ENCODE measurements at places on chromosomes 1 and 21.

DNA sequence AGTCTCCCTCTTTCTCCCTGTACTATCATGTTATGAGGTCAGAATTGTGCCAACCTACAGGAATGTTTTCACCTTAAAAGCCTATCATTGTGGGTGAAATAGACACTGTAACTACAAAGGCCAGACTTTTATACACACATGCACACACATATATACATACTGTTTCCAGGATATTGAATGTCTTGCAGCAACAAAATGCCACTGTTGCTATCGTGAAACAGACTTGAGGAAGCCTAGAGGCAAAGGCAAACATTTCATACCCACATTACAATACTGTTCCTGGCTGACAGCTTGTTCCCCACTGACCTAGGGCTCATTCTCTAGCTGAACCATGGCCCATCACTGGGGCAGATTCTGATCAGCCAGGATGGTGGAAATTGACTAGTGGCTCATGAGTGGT lies 125.1 kb upstream of the DUSP10 start:
- no peak for DNase-seq

DNA sequence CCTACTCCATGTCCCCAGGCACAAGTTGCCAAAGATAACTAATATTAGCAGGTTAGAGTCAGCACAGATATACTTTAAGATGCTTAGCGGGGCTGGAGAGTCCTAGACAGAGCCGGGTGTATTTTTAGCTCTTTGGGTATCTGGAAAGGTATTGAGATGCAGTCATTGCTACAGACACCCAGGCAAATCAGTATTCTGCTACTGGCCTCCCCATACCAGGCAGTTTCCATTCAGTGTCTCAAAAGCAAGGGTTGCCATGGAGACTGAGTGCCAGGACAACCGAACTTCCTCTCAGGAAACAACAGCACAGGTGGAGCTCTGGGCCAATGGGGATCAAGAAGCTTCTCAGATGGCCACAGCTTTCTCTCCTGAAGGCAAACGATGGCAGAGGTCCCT lies 45.3 kb downstream of the KCNC4 start:
- no peak for DNase-seq

- no peak for DNase-seq
Measured at GRCh38 chr1:2406451-2407041, 5.8 kb downstream of the PEX10 start.

DNA sequence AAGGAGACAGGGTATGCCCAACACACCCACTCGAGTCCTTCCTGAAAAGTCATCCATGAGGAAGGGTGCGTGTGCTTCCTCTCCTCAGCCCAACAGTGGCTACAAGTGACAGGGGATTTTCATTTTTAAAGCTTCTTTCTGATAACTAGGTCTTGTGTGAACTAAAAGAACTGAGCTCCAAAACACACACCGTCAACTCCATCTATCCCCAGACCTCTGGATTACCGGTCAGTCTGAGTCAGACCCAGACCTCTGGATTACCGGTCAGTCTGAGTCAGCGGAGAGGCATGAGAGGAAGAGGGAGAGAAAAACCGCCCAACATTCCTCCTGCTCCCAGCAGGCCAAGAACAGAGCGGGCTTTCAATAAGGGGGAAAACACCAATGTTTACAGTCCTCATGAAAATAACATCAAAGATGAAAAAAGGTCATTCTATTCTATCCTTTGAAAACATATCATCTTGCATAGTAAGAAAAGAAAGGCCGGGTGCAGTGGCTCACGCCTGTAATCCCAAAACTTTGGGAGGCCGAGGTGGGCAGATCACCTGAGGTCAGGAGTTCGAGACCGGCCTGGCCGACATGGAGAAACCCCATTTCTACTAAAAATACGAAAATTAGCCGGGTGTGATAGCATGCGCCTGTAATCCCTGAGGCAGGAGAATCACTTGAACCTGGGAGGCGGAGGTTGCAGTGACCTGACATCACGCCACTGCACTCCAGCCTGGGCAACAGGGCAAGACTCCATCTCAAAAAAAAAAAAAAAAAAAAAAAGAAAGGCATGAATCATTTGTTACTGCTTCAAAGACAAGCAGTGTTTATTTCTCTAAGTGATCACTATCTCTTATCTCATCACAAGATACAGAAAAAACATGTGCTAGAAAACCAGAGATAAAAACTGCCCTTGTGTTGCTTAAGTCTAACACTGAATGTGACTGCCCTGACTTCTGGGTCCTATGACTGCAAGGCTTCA lies 3.4 kb downstream of the PTTG1IP start:
- DNase-seq, result no peak

GRCh38 chr1:106517224-106517623 lies 539.2 kb upstream of the PRMT6 start:
- no peak for DNase-seq

GRCh38 chr1:36007741-36008140 lies 76.2 kb upstream of the TEKT2 start:
- no peak for DNase-seq

DNA sequence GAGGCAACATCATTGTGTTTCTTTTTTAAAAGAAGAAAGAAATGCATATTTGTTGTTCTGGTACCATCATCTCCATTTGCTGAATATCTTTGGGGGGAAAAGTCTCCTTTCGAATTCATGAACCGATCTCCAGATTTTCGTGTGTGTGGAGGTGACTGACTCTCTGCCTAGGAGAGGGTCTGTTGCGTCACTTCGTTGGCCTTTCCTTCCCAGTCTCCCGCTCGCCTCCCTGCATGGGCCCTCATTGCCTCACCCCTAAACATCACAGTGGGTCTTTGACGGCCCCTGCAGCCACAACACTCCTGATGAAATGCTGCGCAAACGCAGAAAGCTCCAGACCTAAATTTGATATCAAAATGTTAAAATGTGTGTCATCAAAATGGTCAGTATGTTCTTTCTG lies 103.2 kb upstream of the RALGPS2 start:
- DNase-seq, result no peak

DNA sequence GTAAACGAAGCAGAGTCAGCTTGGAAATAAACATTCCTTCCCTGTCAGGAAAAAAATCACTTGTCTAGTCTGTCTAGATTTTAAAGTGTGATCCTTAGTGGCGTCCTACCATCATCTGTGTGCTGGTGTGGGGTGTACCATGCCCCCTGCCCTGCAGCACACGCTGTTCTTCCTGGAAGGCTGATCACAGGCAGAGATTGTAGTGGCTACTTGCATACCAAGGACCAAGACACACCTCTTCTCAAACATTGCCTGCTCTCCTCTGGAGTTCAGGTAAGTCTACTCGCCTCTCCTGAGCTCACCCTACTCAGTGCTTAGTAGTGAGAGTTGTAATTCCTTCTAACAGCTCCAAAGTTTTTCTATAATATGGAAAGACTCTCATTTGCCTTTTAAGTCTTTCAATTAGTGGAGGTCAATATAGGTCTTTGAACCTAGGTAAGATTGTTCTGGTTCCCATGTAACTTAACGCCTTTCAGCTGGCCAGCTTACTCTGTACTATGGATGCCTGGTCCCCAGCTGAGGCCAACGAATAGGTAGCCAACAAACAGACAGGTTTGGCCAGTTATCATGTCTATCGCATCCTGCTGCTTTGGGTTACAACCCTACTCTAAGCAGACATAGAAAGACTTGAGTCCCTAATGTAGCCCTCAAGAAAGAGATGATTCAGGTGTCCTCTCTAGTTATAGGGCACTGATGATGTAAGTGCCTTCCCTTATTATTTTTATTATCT lies 55.4 kb downstream of the XCL1 start:
- DNase-seq, result no peak

DNA sequence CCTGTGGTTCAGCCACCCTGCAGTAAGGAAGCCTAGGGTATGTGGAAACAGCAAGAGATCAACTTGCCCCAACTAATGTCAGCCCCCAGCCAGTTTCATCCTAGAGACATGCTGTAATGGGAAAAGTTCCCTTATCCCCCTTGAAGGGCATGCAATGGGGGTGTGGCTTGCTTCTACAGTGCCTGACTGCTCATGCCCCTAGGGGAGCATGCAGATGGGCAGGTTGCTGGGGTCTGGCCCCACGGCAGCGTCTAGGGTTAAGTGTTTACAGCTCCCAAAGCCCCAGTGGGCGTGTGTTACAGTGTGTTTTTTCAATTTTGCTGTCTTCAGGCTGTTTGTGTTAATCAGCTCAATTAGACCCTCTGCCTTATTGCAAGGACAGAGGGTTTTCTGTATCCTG lies 1105.9 kb downstream of the AMY1C start:
- DNase-seq, result no peak

DNA sequence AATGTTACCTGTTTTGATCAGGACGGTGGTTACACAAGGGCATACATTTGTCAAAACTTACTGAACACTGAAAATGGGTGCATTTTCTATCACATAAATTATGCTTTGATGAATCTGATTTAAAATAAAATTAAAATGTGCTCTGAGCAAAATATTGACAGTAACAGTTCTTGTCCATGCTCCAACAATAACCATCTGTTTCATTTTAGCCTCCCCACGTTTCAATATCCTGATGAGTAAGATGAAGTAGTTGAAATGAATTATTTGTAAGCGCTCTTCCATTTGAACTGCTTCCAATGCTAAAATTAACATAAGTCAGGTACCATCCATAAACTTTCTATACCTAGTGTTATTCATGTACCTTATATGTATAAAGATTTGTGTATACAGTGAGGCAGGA lies 365.4 kb downstream of the LTN1 start:
- DNase-seq, result no peak

DNA sequence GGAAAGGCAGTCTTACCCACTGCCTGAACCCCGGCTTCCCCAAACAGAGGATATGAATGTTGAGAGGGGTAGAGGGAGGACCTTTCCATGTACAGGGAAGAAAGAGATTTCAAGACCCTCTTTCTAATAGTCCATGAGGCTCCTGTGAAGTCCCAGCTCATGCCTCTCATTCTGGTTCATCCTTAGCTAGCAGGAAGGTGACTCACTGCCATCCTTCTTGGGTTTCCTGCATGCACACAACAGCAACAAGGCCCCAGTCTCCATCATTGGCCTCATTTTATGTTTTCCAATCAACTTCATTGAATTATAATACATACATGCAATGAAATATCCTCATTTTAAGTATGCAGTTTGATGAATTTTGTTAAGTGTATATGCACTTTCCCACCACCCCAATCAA lies 46.2 kb downstream of the SYT2 start:
- DNase-seq, result no peak

- no peak for DNase-seq
Measured at GRCh38 chr1:201376464-201377374, 761 bp downstream of the TNNT2 start.

GRCh38 chr1:53505401-53505800 lies 46.2 kb downstream of the DMRTB1 start:
- no peak for DNase-seq

DNA sequence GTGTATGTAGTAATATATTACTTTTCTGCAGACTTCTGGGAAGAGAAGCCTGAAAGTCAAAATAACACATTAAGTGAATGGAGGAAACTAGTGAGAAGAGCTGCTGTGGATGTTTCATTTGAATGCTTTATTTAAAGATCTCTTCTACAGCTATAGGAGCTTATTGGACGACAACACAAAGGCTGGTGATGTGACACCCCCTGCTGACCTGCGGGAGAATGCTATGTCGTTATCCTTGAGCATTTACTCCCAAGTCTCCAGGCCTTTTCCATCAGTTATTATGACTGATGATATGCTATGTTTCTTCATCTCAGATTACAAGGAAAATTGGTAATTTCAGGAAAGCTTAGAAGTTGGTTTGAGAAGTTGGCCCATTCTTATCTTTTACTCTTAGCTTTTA lies 22.3 kb upstream of the PLA2G4A start:
- DNase-seq, result no peak

GRCh38 chr1:229815076-229815475 lies 189.0 kb downstream of the URB2 start:
- no peak for DNase-seq

- DNase-seq, result no peak
Measured at GRCh38 chr21:30924146-30924700, 42.8 kb upstream of the KRTAP11-1 start.

- DNase-seq, result peak; percentile 64
Measured at GRCh38 chr1:167454894-167455785, 63.2 kb downstream of the CD247 start.

Measured in stimulated activated CD4-positive, alpha-beta T cell treated with anti-CD3 and anti-CD28 coated beads, Interleukin-15, amount 100 ng/mL, for 1 hour (primary cell).